ENCODE measurements at places on chromosomes 2 and 18.
A peak's percentile ranks its signal among the peaks of the same experiment; 100 is the strongest.

DNA sequence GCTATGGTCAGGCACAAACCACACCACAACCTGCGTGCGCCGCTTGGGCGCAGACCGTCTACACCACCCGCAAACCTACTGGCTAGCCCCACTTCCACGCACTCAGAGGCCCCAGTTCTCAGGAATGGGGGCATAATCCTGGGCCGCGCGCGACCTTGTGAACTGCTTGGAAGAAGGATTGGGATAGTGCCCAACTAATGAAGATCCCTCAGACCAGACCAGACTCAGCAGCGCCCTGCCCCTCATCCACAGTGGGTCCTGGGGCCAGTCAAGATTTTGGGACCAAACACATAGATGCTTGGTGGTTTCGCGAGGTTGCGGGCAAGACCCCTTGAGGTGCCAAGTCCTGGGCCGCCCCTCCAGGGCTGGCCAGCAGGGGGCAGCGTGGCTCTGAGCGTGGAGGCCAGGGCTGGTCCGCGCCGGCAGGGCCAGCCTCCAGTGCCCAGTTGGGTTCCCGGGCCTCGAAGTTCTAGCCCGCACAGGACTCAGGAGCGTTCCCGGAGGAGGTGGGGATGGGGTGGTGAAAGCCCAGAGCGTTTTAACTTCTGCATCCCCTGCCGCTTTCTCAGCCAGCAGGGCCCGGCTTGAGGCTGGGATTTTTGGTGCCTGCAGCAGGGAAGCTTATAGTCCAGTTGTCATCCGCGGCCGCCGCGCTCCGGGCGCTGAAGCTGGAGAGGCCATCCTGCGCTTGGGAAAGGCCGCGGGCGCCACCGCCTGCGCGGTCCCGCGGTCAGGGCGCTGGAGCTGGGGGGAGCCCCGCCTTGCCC lies 8.3 kb downstream of the OSR1 start:
- peak; percentile 46 for DNase-seq

GRCh38 chr2:30221531-30221930 lies 9.8 kb upstream of the LBH start:
- no peak for DNase-seq

GRCh38 chr2:42452545-42452944 lies 41.2 kb downstream of the KCNG3 start:
- DNase-seq = no peak

DNA sequence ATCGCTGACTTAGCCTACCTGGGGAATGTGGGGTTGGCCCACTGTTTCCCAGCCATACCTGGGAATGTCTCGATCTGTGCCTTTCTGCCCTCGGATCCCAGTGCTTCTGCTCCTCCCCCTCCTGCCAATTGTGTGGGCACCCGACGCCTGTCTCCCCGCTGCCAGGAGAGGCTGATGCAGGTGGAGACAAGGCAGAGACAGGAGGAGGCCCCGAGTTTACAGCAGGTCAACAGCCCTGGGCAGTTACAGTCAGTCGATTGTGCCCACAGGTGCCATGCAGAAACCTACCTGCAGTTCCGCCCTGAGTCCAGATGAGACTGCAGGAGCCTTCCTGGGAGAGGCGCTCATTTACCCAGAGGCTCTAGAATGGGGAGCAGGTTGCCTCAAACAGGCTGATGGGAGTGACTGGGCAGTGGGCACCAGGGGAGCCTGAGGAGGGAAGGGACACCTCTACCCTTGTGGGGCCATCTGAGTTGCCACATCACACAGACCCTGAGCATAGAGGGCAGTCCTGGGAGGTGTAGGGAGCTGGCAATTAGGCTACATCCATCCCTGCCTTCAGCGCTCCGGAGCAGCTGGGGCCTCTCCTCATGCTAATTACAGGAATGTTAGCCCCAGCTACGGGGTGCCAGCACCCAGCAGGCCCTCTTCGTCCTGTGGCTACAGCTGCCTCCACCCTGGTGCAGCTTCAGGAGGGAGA lies 300.1 kb downstream of the NDUFA10 start:
- no peak for DNase-seq

DNA sequence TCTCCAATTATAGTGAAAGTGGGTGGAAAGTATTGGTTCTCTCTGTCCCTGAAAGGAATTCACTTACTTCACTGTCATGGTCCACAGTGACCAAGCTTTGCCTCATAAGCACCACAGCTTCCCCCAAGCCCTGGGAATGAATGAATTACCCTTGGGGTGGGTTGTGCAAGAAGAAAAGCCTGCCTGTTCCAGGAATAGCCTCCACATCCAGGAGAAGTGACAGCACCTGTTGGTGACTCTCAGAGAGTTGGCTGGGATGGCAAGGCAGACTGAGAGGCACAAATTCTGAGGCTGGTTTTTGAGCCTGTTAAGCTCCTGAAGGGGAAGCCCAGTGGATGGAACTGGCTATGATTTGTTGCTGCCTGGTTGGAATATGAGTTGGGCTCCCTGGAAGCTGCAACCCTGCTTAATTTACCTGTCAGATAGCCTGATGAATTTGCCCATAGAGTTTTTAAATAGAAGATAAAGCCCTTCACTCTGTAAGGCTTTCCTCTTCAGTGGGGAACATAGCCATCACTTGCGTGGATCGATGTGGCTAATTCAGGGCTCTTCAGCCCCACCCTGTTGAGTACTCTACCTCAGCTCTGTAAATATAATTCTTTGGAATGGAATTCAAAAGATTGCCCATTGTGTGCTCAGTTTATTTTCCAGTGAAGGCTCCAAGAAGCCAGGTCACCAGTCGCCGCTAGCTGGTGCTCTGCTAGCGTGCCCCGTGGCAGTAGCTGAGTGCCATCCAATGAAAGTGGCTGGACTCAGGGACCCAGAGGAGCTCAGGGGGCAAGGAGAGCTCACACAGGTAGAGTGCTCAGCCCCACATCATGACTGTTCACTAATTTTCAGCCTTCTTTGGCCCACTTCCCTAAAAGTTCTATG lies 479.3 kb downstream of the IRS1 start:
- DNase-seq = no peak

- DNase-seq = no peak
These were observed 130.2 kb downstream of the INHBB start for GRCh38 chr2:120476141-120476540.

- DNase-seq = no peak
These were observed 312.9 kb downstream of the PRKCE start for GRCh38 chr2:45964223-45964841.

GRCh38 chr2:164478205-164478604 lies 143.1 kb downstream of the GRB14 start:
- no peak for DNase-seq

GRCh38 chr18:25827228-25827627 lies 263.2 kb downstream of the SS18 start:
- no peak for DNase-seq

- no peak for DNase-seq
These were observed 11.6 kb upstream of the RBM44 start for GRCh38 chr2:237786936-237787335.

- no peak for DNase-seq
These were observed 37.4 kb downstream of the TTC32 start for GRCh38 chr2:19864381-19864780.

DNA sequence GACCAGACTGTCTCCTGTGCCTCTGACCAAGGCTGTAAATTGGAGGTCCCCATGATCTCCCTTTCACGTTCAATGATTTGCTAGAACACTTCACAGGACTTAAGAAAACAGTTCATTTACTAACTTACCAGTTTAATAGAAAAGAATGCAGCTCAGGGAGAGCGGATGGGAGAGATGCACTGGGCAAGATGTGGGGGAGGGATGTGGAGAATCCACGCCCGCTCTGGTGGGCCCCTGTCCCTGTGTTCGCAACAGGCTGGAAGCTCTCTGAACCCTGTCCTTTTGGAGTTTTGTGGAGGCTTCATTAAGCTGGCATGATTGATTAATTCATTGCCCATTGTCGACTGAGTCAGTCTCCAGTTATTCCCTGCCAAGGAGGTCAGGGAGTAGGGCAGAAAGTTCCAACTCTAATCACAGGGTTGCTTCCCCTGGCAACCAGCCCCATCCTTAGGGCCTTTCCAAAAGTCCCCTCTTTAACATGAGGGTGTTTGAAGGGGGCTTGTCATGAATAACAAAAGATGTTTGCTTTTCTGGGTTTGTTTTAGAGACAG lies 257.1 kb downstream of the ACKR3 start:
- DNase-seq = no peak

DNA sequence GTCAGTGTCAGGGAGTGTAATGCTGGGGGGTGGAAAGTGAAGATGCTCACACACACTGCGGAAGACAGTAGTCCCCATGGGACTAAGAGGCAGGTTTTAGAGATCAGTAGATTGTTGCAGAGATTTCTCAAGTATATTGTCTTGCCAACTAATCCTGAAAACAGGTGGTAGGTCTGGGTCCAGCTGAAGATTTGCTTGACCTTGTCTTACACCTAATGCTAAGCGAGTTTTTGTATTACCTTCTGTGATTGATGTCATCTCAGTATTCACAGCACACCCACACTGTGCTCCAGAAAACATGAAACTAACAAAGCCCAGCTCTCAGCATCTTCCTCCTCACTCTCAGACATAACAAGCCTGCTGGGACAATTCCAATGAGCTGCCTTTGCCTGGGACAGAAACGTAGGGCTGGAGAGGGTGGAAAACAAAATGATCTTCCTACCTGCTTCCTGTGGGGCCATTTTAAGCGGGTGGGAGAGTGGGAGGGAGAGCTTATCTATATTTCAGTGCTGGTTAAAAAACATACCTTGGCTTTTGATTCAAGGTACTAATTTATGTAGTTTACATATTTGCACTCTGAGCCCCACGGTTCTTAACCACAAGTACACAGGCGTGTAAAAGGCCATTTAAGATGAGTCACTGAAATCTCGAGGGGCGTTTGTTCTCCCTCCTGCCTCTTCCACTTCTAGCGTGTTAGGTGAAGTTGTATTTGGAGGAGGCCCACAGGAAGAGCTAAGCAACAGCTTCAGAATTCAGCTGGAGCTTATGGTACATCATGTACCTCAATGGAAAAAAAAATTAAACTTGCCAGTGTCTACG lies 23.1 kb upstream of the RBMS1 start:
- DNase-seq = no peak

- no peak for DNase-seq
These were observed 2008.4 kb upstream of the PIK3C3 start for GRCh38 chr18:39946623-39947061.

GRCh38 chr2:189066037-189066436 lies 91.9 kb downstream of the COL3A1 start:
- no peak for DNase-seq

All from stimulated activated CD4-positive, alpha-beta T cell treated with anti-CD3 and anti-CD28 coated beads, Interleukin-15, amount 100 ng/mL, for 1 hour (primary cell).